Posterior vena cava (tissue), 2 donors: ENCODE measurements at places on chromosomes 3 and 15. TPM values are rescaled to one million over a fixed set of nuclear protein-coding genes. Genes with fewer than 3 reads are reported as not detected.

Gene CTXN2
- total RNA-seq: not detected

Gene ATP2B2
- total RNA-seq: 0.42 TPM

Gene QARS1
- total RNA-seq: 137 TPM

DNA sequence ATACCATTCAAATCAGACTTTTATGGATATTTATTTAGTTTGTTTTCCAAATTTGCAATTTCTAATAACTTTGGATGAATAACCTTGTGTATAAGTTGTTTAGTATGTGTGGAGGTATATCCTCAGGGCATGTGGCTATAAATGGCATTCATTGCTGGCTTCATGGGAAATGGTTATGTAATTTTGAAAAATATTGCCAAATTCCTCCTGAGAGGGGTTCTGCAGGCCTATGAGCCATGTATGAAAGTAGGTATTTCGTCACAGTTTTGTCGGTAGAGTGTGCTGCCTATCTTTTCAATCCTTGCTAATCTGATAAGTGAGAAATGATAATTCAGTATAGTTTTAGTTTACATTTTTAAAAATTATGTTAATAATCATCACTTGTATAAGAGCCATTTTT lies 256.4 kb upstream of the ZNF385D start:
- no peak for DNase-seq

DNA sequence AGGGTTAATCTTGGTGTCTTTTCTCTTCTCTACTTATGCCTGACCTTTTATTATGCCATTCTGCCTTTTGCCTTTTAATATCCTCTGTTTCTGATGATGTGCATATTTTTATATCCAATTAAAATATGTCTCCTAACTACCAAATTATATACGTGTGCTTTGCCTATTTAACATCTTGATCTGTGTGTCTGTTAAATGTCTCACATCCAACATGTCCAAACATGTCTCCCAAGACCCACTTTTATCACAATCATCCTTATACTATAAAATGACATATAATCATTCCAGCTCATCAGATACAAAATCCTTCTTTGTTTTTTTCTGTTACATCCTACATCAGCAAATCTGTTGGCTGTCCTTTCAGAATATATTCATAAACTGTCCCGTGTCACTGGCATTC lies 539.5 kb downstream of the ZPLD1 start:
- no peak for DNase-seq

GRCh38 chr3:50592568-50592967 lies 19.0 kb downstream of the CISH start:
- DNase-seq: no peak

DNA sequence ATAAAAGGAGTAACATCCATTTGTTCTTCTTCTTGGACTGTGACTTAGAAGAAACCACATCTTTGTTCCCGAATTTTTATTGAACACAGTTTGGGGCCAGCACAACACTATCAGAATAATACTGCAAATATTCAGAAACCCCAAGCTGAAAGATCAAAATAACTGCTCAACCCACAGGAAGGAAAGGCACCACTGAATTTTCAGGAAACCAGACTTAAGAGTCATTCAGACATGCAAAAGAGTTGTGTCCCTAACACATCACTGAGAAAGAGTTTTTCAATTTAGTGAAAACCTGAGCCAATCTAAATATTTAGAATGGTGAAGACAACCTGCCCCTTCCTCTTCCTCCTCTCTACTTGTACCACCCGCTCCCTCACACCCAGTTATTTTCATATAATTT lies 295.0 kb upstream of the RORA start:
- no peak for DNase-seq

GRCh38 chr15:25342629-25343028 lies 96.2 kb downstream of the UBE3A start:
- DNase-seq: no peak

- DNase-seq: no peak
Measured at GRCh38 chr3:193895409-193895808, 240.5 kb upstream of the HES1 start.

DNA sequence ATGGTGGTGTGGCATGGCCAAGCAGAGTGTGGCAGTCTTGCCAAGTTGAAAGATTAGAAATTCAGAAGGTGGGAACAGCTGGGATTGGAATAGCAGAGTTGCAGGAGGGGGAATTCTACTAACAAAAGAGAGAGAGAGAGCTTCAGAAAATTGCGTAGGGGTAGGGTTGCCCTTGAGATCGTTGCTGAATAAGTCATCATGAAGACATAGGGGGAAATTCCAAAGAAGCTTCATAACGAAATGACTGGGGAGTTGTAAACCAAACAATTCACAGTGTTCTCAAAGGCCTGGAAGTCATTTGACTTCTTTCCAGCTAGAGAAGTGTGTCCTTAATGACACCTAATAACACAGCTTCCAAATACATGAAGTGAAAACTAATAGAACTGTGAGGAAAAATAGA lies 26.3 kb upstream of the TIPARP start:
- no peak for DNase-seq
